ENCODE measurements at places on chromosomes 11 and 22.

DNA sequence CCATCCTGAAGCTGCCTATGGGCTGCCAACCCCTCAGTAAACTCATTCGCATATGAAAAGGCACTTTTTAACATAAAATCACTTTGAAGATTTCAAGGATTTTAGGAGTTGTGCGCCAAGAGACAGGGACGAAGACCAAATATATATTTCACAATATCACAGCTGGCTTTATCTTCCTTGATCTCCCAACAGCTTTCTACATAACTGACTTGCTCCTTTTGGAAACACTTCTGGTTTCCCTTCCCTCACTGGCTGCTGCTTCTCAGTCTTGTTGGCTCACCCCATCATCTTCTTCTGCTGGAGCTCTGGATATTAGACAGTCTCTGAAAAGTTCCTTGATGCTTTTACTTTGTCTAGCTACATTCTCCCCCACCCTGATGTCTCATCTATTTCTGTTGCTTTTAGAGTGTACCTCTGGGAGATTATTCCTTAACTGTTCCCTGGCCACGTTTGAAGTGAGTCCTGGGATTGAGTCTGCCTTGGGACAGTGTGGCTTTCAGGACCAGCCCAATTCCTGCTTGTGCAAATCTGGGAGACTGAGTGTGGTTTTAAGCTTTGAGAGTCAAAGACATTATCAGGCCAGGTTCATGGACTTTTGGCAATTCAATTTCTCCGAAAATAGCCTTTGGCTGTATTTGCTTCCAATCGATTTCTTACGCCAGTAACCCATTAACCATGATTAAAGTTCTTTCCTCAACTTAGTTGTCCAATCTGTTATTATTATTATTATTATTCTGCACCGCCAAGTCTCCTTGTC, 30.9 kb upstream of the NNMT start:
- no peak for DNase-seq

- no peak for DNase-seq
These were observed 369.3 kb downstream of the TTC28 start for GRCh38 chr22:28310299-28310698.

DNA sequence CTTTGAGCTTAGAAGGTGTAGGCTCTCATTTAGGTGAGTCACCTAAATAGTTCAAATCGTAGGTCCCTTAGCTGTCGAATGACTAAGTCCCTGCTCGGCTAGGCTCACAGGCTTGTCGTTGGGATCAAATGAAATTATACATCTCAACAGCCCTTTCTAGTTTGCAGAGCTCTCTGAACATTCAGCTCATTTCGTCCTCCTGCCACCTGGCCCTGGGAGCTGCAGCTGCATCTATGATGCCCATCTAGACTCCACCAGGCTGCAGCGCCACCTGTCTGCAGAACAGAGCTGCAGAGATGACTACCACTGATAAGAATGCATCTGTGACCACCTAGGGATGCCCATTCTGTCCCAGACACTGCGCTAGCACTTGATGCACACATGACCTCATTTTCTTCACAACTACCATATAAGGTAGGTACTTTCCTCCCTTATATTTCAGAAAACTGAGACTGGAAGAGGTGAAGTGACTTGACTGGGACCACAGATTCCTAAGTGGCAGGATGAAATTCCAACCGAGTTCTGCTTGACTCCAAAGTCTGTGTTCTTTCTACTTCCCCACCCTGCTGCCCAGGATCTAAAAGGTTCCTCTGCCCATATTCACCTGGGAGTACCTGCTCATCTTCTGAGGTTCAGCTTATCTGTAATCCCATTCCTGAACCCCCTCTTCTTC, 141.1 kb upstream of the NARS2 start:
- peak; percentile 39 for DNase-seq

- DNase-seq, result no peak
These were observed 16.8 kb upstream of the IGLL5 start for GRCh38 chr22:22870577-22871404.

- no peak for DNase-seq
These were observed 87.5 kb downstream of the ENTHD1 start for GRCh38 chr22:39806109-39806508.

- peak; percentile 17 for DNase-seq
These were observed 8.1 kb downstream of the PRR33 start for GRCh38 chr11:1883346-1884302.

- DNase-seq, result peak; percentile 45
These were observed 120.8 kb upstream of the POU2AF2 start for GRCh38 chr11:111124724-111125123.

Measured in D341Med (cell line).